ENCODE measurements at places on chromosomes 4 and X.

GRCh38 chrX:17689971-17690409, 47.3 kb upstream of the SCML1 start:
- peak; percentile 66 for DNase-seq

DNA sequence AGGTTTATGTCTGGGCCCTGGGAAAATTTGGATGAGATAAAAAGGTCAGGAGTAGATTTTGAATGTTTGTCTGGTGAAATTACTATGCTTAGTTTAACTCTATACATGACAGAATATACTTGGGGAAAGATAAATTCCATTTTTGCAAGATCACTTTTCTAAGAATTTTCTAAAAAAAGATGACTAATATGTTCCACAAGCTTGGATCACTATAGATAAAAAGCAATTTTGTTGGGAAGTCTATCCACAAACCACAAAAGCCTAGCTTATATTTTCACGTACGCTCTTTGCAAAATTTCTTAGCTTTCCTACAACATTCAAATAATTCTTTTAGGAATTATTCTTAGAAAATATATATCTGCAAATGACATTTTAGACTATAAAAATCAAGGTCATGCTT, 20.6 kb upstream of the COQ2 start:
- DNase-seq, result no peak

DNA sequence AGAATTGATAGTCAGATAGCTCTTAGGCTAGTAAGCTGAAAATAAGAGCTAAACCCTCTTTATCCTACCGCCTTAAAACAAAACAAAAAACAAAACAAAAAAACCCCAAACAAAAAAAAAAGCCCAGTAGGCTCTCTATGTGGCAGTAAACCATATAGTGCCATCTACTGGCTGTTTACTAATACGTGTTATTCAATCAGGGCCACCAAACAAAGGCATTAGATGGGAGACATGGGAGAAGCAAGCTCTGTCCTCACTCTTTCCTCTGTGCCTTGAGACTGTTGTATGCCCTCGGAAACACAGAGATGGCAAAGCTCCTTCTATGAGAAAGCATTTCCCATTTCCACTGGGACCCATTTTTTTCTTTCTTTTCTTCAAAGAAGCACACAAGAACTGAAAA, 148.8 kb upstream of the MID1 start:
- DNase-seq, result peak; percentile 66

- DNase-seq, result peak; percentile 63
Measured at GRCh38 chrX:72121383-72121782, 10.3 kb downstream of the RTL5 start.

DNA sequence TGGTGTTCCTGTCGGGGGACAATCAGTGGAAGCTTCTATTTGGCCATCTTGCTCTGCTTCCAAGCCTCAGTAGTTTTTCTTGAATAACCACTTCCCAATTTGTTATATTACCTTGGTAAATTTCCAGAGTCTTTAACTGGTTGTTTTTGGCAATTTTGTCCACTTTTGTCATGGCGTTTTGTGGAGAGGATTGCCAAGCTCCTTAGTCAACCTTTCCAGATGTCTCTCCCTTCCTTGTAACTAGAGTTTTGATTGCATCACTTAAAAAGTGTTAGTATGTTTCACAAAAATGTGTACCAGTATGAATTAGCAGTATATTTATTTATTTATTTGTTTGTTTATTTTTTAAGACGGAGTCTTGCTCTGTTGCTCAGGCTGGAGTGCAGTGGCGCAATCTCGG, 15.8 kb upstream of the UXT start:
- DNase-seq, result no peak

DNA sequence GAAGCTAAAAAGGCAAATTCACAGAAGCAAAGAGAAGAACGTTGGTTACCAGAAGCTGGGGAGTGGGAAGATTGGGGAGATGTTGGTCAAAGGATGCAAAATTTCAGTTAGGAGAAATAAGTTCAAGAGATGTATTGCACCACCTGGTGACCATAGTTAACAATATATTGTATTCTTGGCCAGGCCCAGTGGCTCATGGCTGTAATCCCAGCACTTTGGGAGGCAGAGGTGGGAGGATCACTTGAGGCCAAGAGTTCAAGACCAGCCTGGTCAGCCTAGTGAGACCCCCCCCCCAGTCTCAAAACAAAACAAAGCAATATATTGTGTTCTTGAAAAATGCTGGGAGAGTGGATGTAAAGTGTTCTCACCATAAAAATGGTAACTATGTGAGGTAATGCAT, 67.9 kb downstream of the TAB3 start:
- no peak for DNase-seq

DNA sequence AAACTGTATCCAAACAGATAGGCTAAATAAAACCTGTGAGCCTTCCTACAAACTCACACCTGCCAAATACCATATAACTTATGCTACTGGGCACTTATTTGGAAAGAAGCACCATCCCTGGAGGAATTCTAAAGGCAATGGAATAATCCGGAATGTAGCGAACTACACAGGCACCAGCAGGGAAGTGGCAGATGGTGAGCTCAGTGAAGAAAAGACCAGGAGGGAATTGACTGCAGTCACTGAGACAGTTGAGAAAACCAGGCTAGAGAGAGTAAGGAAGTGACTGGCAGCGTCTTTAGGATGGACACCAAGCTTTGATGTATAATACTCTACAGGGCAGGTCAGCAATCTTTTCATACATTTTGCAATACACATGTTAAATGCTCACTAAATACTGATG, 16.3 kb downstream of the NDNF start:
- DNase-seq, result no peak

DNA sequence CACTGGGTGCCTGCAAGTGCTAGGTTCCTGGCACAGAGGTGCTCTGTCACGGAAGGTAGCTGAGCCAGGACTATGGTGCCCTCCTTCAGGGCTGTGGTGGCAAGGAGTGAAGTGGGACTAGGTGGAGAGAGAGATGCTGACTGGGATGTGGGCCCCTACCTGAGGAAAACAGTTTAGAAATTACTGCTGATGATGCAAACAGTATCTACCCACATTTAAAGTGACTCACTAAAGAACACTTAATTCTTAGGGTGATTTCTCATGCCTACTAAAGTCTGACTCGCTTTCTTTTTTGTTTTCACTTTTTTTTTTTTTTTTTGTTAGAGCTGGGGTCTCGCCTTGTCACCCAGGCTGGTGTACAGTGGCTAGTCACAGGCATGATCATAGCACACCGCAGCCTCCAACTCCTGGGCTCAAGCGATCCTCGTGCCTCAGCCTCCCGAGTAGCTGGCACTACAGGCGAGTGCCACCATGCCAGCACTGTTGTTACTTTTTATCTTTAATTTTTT, 3.1 kb downstream of the ZNF185 start:
- no peak for DNase-seq

DNA sequence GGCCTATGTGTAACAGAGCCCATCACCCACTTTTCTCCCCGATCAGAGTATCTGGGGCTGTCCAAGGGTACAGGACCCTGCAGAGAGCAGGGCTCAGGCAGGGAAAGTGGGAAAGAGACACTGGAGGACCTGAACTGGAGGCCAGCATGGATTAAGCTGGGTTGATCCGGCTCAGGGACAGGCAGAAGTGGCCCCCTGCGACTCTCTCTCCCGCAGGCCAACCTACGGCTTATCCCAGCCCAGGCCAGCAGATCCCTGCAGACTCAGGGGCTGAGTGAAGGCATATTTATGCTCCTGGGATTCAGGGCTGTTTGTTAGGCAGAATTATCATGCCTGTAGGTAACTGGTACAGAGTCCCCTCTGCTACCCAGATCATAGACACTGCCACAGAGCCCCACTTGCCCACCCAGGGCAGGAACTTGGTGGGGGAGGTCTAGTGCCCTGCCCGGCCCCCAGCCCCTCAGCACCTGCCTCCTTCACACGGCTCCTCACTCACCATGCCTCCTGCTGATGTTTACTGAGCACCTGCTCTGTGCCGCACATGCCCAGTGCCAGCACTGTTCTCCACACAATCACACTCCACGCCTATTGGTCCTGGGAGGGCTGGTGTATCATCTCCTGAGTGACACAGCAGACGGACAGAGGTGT, 87.3 kb downstream of the ADRA2C start:
- DNase-seq, result no peak

DNA sequence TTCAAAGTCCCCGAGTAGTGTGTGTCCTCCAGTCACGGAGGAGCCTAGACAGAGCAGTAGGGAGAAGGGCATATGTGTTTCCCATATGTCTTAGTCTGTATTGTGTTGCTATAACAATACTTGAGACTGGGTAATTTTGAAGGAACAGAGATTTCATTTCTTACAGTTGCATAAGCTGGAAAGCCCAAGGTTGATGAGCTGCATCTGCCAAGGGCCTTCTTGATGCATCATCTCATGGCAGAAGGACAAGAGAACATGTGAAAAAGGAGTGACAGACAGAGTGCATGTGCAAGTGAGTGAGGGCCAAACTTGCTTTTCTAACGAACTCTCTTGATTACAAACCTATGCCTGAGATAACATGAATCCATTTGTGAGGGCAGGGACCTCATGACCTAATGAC, 243.4 kb downstream of the ARHGAP10 start:
- no peak for DNase-seq

- DNase-seq, result no peak
Measured at GRCh38 chr4:148740701-148741100, 298.5 kb upstream of the NR3C2 start.

DNA sequence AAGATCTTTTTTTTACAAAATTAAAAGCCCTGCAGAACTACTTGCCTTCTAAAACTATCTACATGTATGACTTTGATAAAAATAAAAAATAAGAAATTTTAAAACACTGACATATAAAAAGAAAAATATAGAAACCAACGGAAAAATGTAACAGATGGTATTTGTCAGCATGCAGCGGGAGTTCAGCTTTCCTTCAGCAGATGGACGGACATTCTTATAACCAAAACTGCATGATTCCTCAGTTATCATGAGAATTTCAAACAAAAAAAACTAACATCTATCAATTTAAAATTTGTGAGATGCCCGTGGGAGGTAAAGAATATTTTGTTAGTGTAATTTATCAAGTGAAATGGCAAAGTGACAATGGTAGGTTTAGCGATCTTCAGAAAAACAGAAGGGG, 23.2 kb downstream of the RWDD4 start:
- DNase-seq, result no peak

- no peak for DNase-seq
Measured at GRCh38 chr4:91838181-91838861, 465.4 kb upstream of the GRID2 start.

All from suppressor macrophage (primary cell).